Astrocyte of the cerebellum (primary cell): ENCODE measurements at places on chromosomes 2 and 18.

DNA sequence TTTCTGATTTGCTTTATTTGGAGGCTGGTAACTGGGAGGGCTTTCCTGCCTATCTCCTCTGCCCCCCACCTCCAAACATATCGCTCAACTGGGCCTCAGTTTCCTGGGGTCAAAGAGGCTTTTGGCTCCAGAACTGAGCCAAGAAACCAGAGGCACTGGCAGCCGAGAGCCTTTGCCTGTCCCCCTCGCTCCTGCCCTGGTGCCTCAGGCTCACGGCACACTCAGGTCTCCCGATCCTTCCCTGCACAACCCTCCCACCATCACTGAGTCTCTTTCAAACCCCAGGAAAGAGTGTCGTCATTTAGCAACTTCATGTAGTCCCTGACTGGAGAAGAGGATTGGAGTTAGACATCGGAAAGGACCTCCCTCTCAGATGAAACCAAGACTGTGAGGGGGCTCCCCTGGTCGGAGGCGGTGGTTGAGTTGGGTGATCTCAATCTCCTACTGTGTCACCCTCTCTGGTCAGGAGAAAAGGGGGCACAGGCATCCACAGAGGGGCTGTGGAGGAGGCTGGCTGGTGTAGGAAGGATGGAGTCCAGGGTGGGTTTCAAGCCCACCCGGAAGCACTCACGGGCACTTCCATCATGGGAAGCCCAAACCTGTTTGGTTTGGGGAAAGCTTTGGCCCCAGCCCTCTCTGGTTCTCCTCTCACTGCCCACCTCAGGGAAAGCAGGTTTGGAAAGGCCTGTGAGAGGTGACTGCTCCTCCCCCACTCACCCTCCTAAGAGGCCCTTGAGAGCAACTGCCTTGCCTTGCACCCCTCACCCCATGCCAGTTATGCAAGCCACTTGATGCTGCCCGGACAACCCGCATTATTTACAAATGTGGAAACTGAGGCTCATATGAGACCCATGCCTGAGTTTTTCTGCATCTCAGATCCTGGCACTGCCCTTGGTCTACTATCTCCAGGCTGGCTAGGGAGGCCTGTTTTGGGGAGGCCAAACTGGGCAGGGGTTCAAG lies 62.3 kb downstream of the TNS1 start:
- no peak for DNase-seq

DNA sequence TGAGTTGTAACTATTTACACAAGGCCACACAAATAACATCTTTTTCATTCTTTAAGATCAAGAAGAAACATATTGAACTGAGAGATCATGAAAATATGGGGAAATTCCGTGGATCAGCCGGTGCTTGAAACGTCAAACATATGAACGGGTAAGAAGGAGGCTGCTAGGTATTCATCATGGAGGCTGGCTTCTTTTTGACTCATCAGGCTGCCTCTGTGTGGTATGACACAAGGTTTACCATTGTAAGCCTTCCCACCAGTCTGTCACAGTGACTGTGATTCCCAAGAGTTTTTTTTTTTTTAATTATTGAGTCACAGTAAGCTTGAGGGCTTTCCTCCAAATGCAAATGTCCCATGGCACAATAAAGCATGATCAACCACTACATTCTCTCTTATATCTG lies 506.9 kb downstream of the BCL11A start:
- DNase-seq, result no peak

DNA sequence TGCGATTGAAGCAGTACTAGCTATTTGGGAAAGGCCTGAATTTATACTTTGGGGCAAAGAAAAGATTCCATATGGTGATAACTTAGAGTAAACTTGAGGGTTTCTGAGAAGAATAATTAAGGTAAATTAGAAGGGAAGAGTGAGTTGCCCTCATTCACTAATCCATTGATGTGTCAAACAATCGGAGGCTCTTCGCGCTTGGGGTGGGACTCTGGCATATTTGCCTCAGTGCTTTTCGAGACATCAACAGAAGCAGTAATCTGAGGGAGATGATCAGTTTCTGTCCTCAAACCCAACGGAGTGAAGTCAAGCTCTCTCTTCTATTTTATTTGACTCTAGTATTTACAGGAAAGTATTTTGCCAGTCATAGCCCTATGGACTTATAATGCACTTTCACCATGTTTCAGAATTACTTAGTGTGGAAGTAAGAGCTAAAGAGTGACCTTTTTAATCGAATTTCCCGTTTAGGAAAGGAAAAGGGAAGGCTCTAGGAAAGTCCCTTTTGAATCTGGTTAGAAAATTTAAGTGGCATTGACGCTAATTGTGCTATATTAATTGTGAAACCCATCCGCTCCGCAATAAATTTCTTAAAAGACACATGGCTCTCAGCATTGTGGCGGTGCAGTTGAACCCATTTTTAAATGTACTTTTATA lies 1.3 kb downstream of the RAB10 start:
- DNase-seq, result no peak

GRCh38 chr18:2535419-2535910 lies 35.8 kb downstream of the METTL4 start:
- no peak for DNase-seq

DNA sequence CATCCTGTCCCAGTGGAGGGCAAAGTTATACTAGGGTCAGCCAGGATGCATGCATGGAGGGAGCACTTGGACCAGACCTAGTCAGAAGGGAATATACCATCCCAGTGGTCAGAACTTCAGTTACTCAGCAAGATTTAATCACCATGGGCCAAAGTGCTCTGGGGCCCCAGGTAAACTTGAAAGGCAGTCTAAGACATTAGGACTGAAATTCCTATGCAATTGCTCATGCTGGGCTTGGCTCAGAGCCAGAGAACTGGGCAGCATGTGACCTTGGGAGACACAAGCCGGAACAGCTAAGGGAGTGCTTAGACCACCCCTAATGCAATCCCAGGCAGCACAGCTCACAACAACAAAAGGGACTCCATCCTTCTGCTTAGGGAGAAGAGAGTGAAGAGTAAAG lies 401.3 kb downstream of the KCNJ3 start:
- DNase-seq, result peak; percentile 1

DNA sequence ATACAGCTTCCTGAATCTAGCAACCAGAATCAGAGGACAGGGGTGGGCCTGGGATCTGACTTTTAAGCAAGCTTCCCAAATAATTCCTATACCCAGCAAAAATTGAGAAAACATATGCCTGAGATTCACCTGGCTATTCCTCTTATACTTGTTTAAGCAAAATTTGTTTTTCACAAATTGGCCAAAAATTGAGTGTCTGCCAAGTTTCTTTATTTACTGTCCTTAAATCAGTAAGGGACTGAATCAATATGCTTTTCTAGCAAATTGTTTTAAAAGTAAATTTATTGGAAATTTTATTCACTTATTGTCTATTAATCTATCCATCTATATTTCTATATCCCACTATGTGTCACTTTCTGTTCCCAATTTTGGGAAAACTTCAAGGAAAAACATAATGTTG lies 337.0 kb upstream of the ZNF804A start:
- no peak for DNase-seq

- no peak for DNase-seq
These were observed 58.9 kb downstream of the OSR1 start for GRCh38 chr2:19299522-19299921.

DNA sequence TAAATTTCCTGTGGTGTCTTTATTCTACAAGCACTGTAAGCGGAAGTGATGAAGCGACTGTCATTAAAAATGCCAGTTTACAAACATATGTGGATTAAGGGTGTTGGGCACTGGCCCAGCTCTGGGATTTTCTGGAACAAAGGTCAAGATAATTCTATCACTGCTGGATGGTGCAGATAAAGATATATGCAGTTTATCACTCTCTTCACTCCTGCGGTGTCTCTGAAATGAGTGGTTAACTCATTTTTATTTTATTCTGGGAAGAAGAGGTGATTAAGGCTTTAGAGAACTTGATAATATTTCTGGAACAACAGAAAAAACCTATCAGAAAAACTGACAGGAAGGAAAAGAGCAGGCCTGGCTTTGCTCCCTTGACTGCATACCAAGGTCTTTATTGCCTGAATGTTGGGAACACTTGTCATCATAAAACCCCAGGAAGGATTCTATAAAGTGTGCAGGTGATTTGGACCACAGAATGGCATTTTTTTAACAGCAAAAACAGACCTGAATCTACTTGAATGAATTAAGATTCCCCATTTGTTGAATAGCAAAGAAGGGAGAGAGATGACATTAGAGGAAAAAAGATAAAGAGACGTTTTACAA lies 32.4 kb downstream of the ABCB11 start:
- no peak for DNase-seq

DNA sequence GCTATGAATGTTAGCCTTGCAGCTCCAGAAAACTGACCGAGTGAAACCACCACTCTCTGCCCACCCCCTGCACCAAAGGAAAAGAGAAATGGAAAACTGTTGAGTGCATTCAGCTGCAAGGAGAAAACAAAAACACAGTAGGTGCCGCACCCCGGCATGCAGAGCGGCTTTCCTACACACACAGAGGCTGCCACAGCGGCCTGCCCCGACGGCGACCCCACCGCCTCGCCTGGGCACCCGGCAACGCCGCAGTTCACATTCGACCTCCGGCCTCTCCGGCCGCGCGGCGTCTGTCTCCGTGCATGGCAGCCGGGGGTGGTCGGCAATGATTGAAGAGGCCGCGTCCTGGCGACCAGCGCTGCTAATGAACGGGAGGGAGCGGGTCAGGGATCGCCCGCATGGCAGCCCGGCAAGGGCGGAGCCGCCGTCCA lies 417.1 kb upstream of the SALL3 start:
- DNase-seq, result no peak

DNA sequence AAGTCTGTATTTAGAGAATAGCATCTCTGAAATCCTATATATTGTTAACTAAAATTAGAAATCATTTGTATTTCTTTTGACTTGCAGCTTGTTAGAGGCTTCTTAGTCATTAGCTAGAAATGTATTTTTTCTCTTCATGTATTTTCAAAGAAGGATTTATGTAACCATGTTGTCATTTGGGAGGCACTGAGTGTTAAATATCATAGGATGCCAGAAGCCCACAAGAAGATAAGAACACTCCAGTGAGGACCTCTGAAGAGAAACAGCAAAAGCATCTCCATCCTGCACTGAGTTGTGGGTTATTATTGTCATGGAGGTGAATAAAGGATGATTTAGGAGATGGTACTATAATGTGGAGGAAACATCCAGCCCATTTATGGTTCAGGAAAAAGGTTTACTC lies 93.5 kb downstream of the UBE2E3 start:
- no peak for DNase-seq

DNA sequence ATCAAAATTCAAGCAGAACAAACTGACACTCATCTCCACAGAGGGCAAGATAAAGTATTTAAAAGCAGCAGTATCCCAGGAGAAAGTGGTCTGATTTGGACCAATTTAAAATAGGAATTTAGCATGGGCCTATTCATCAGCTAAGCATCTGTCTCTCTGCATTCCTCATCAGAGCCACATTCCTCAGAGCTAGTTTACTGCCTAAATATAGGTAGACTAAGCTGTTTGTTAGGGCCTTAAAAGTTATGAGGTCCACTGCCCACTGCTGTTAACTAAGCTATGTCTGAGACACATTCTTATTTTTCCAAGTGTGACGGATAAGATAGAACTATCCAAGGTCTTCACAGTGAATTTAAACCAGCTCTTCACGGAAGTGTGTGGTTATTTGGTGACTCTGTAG lies 17.6 kb downstream of the NEB start:
- DNase-seq, result no peak

GRCh38 chr2:15560140-15560987 lies 770 bp downstream of the NBAS start:
- no peak for DNase-seq

DNA sequence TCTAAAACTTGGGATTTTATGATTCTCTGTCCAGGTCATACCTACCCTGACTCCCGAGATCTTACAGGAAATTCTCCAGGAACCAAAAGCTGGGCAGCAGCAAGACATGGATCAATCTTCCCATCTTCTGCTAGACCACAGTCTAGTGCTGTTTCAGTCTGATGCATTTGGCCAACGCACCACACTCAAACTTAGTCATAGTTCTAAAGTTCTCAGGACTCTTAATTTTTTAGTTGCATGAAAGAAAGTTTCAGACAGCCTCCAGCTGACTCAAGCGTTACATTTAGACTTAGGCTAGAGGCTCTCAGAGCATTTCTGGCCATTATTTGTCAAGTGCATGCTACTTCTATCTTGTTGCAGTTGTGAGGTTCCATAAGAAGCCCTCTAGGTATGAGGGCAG lies 230.1 kb upstream of the CCDC150 start:
- no peak for DNase-seq

- no peak for DNase-seq
These were observed 313.7 kb downstream of the CYP26B1 start for GRCh38 chr2:71833855-71834560.

DNA sequence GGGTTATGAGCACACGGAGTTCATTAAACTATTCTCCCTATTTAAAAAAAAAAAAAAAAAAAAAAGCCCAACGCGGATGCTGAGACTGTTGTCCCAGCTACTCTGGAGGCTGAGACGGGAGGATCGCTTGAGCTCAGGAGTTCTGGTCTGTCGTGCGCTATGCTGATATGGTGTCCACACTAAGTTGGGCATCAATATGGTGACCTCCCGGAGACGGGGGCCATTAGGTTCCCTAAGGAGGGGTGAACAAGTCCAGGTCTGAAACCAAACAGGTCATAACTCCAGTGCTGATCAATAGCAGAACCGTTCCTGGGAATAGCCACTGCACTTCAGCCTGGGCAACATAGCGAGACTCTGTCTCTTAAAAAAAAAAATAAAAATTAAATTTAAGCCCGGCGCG lies 12.9 kb upstream of the ANKRD53 start:
- no peak for DNase-seq

DNA sequence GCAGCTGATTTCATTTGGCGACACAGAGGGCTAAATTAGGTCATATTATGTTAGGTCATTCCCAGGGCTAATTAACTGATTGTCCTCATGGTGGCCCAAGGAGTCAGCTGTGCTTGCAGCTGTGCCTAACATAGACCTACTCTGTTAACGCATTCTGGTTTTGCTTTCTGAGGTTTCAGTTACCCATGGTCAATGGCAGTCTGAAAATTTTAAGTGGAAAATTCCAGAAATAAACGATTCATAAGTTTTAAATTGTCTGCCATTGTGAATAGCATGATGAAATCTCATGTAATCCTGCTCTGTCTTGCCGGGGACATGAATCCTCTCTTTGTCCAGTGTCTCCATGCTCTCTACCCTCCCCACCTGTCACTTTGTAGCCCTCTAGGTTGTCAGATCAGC lies 168.7 kb downstream of the KCNS3 start:
- no peak for DNase-seq

GRCh38 chr2:214192711-214193110 lies 218.1 kb upstream of the VWC2L start:
- DNase-seq, result no peak

GRCh38 chr2:172465417-172466334 lies 38.3 kb downstream of the ITGA6 start:
- DNase-seq, result peak; percentile 68
